ENCODE measurements at places on chromosomes 3 and 15. TPM values are rescaled to one million over a fixed set of nuclear protein-coding genes. Genes with fewer than 3 reads are reported as not detected.

GRCh38 chr15:52193791-52194190 is 2.6 kb upstream of the GNB5 start:
- peak; percentile 22 for DNase-seq

- DNase-seq = no peak
Observed at GRCh38 chr3:156201411-156202405, 81.3 kb downstream of the KCNAB1 start.

The IL17RD gene
- total RNA-seq = 0.92 TPM

DNA sequence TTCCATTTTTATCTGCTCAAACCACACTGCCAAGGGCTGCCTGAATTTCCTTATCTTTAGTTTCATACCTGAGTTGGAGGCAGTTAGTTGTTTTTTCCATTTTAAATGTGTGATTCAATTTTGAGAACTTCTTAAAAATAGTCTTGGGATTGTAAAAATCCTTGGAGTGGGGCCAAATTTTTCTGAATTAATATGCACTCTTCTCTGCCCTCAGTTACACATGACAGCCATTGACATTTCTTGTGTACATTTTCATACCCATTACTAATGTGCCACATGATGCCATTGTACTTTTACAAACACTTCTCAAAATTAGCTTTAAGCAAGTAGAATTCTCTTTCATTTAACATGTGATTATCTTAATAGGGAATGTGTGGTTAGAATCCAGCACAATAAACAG is 141.7 kb downstream of the C3orf38 start:
- DNase-seq = no peak

GRCh38 chr3:159635047-159635641 is 353.5 kb upstream of the IL12A start:
- DNase-seq = peak; percentile 64

- DNase-seq = peak; percentile 46
Observed at GRCh38 chr3:168051531-168052471, 43.9 kb downstream of the GOLIM4 start.

The ADAMTS17 gene
- total RNA-seq = 0.11 TPM

DNA sequence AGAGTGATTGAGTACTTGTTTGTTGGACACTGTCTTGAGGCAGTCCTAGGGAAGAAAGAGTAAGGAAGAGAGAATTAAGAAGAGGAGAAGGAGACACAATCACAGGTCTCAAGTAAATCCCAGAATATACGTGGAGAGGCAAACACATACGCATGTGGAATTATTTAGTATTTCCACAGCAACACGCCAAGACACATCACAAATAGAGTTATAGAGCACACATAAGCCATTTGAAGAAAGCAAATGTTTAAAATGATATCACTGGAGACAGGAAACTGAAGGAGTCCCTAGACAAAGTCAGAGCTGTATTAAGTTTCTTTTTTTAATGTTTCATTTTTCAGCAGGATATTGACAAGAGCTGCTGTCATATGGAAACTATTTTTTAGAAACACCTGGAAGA is 206.1 kb upstream of the LRIG1 start:
- no peak for DNase-seq

GRCh38 chr15:72962054-72962702 is 90.1 kb upstream of the NEO1 start:
- no peak for DNase-seq

The NR2E3 gene
- not detected for total RNA-seq

GRCh38 chr3:13045241-13045903 is 27.9 kb downstream of the IQSEC1 start:
- no peak for DNase-seq

- peak; percentile 100 for DNase-seq
Observed at GRCh38 chr15:67125589-67126502, 60.4 kb downstream of the SMAD3 start.

GRCh38 chr15:100898661-100899462 is 19.2 kb downstream of the ALDH1A3 start:
- DNase-seq = no peak

DNA sequence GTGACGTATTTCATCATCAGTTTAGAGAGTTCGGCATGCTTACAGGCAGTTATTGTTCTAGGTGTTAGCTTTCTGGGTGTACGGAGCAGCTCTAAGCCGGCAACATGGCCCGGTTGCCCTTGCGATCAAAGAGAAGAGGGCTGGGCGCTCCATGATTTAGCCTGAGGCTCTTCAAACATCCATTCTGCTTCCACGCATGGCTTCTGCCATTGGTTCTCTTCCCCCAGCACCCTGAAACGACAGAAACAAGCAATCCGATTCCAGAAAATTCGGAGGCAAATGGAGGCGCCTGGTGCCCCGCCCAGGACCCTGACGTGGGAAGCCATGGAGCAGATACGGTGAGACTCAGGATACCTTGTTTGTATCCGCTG is 574 bp downstream of the NGRN start:
- peak; percentile 38 for DNase-seq

- no peak for DNase-seq
Observed at GRCh38 chr3:141103067-141103466, 51.9 kb downstream of the SPSB4 start.

The CALML4 gene
- 2.2 TPM for total RNA-seq

GRCh38 chr3:141170678-141171295 is 60.8 kb upstream of the PXYLP1 start:
- no peak for DNase-seq

GRCh38 chr15:77644543-77645247 is 12.0 kb upstream of the LINGO1 start:
- DNase-seq = no peak

The BOC gene
- 2.4 TPM for total RNA-seq

DNA sequence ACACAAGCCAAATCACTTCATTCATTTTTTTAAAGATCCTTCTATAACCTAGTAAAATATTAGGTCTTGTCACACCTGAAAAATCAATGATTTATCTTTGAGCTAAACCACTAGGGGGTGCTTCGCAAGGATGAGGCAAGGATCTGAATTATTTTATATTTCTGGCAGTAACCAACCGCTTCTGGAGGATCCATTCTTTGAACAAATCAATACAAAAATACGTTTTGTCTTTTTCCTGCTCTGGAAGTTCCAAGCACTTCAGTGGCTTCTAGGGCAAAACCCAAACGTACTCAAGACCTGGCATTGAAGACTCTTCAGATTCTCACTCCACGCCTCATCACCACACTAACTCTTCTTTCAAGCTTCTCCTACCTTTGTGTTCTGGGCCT is 486 bp downstream of the LSG1 start:
- peak; percentile 27 for DNase-seq
